ENCODE measurements at places on chromosomes 16 and 17. TPM values are rescaled to one million over a fixed set of nuclear protein-coding genes. Genes with fewer than 3 reads are reported as not detected.

- H3K27ac ChIP-seq = no peak overlapping the region
- DNase-seq = no peak
- no peaks in the 10 kb centered on the region for H3K27me3 ChIP-seq
- no peaks in the 10 kb centered on the region for H3K36me3 ChIP-seq
- no peaks in the 10 kb centered on the region for H3K4me1 ChIP-seq
Observed at GRCh38 chr16:51337662-51338061, 186.6 kb upstream of the SALL1 start.

DNA sequence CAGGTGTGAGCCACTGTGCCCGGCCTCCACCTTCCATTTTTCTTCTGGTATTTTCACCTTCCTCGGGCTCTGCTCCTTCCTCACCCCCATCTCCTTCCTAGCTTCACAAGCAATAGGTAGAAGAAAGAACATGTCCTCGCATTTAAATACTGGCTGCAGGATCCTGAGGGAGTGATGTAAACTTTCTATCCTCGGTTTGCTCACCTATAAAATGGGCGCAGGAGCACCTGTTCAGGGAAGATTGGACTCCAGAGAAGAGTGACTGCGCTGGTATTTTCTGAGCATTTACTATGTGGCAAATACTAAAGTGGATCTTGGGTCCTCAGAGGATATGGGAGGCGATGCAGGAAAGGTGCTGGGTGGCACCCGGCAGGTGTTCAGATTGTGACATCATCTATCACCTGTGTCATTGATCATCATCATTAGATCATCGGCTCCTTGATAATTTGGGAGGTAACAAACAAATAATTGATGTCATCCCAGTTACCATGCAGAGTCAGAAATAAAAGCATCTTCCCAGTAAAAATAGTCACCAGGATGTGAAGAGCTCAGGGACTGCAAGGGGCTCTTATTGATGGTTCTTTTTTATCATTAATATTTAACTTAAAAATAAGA is 72.8 kb downstream of the FOXL1 start:
- H3K4me1 ChIP-seq = no peaks in the 10 kb centered on the region
- H3K27ac ChIP-seq = no peak overlapping the region
- no peaks in the 10 kb centered on the region for H3K27me3 ChIP-seq
- no peak for DNase-seq
- H3K4me3 ChIP-seq = no peak overlapping the region
- H3K36me3 ChIP-seq = no peaks in the 10 kb centered on the region

DNA sequence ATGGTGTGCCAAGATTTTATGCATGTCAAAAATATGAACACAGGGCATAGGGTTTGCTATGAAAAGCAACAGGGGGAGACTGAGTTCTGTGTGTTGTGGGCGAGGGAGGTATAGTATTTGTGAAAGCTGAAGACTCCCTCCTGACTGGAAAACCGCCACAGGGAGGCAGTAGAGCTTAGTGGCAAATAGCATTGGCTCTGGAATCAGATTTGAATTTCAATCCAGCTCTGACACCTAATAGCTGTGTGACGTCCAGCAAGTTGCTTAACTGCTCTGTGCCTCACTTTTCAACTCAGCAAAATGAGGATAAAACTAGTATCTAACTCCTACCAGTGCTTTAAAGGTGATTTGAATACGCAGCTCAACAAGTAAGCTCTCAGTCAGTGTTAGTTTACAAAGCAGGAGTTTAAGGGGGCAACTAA is 22.0 kb downstream of the KPNA2 start:
- peak; percentile 48 for DNase-seq
- H3K4me3 ChIP-seq = no peak overlapping the region
- H3K27ac ChIP-seq = no peak overlapping the region
- H3K36me3 ChIP-seq = no peaks in the 10 kb centered on the region

- peaks cover 13% of the 10 kb centered on the region for H3K36me3 ChIP-seq
- H3K4me3 ChIP-seq = no peak overlapping the region
- no peak for DNase-seq
- H3K4me1 ChIP-seq = no peaks in the 10 kb centered on the region
- H3K27ac ChIP-seq = no peak overlapping the region
- no peaks in the 10 kb centered on the region for H3K27me3 ChIP-seq
Observed at GRCh38 chr16:71930013-71930563, 34.8 kb downstream of the IST1 start.

DNA sequence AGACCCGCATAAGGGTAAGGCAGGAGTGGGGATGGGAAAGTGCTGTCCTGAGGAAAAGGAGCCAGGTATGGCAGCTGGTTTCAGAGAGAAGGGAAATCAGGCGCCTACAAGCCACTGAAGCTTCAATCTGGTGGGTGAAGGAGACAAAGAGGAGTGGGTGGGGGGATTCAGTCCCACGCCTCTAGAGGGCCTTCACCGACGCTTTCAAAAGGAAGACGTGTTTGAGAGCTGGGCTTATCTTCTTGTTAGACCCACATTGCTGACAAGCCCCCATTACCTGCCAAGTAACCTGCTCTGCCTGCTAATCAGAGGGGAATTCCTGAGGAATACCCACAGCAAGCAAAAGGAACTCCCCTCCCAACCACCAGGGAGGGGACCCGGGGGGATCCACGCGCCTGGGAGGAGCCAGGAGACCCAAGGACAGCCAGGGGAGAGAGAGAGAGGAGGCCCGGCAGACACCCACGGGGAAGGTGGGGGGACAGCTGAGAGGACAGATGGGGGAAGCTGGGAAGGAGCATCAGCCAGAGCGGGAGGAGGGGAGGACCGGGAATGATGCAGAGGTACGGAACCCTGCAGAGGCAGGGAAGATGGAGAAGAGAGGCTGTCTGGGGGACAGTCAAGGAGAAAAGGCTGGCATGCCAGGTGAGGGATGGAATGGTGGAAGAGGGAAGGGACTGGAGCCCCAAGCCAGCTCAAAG is 1.0 kb downstream of the MTMR4 start:
- peak overlapping the region; percentile 65 for H3K4me3 ChIP-seq
- peaks cover 23% of the 10 kb centered on the region for H3K36me3 ChIP-seq
- peaks cover 34% of the 10 kb centered on the region for H3K4me1 ChIP-seq

DNA sequence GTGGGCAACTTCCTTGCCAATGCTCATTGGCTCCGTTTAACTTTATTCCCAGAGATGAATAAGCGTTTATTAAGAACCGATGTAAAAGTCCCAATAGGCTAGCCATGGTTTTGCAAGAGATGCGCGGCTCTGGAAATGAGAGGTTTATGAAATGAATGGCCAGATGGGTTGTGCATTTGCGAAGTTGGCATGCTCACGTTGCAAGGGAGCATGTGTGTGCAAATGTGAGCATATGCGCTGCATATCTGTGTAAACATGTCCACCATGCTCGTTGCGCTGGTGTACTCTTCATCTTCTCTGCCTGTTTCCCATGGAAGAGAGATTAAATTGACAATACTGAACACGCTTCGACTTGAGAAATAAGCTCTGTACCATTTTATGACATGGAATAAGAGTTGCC is 848.6 kb upstream of the RBFOX1 start:
- H3K27me3 ChIP-seq = peaks cover 6% of the 10 kb centered on the region
- H3K4me3 ChIP-seq = no peak overlapping the region
- no peaks in the 10 kb centered on the region for H3K36me3 ChIP-seq
- no peak for DNase-seq

- H3K4me3 ChIP-seq = no peak overlapping the region
- H3K27ac ChIP-seq = no peak overlapping the region
- H3K27me3 ChIP-seq = no peaks in the 10 kb centered on the region
- H3K4me1 ChIP-seq = no peaks in the 10 kb centered on the region
Observed at GRCh38 chr16:22071331-22071910, 20.9 kb upstream of the VWA3A start.

GRCh38 chr17:67421869-67422273 is 44.8 kb downstream of the PITPNC1 start:
- H3K4me3 ChIP-seq = no peak overlapping the region
- peak; percentile 65 for DNase-seq
- peaks cover 80% of the 10 kb centered on the region for H3K4me1 ChIP-seq
- peaks cover 3% of the 10 kb centered on the region for H3K36me3 ChIP-seq
- peak overlapping the region; percentile 93 for H3K27ac ChIP-seq

GRCh38 chr16:53781023-53781605 is 77.2 kb downstream of the FTO start:
- DNase-seq = no peak
- no peaks in the 10 kb centered on the region for H3K27me3 ChIP-seq
- H3K4me1 ChIP-seq = no peaks in the 10 kb centered on the region
- no peak overlapping the region for H3K4me3 ChIP-seq
- no peaks in the 10 kb centered on the region for H3K36me3 ChIP-seq

- no peak for DNase-seq
- no peak overlapping the region for H3K27ac ChIP-seq
- H3K36me3 ChIP-seq = peaks cover 11% of the 10 kb centered on the region
- peaks cover 7% of the 10 kb centered on the region for H3K4me1 ChIP-seq
- H3K27me3 ChIP-seq = no peaks in the 10 kb centered on the region
Observed at GRCh38 chr16:10992797-10993196, 48.4 kb downstream of the CLEC16A start.

GRCh38 chr17:6374761-6375312 is 60.1 kb downstream of the AIPL1 start:
- H3K27me3 ChIP-seq = peaks cover 21% of the 10 kb centered on the region
- H3K36me3 ChIP-seq = no peaks in the 10 kb centered on the region
- no peak for DNase-seq
- no peak overlapping the region for H3K4me3 ChIP-seq
- no peak overlapping the region for H3K27ac ChIP-seq
- no peaks in the 10 kb centered on the region for H3K4me1 ChIP-seq

- H3K4me3 ChIP-seq = no peak overlapping the region
- H3K27me3 ChIP-seq = no peaks in the 10 kb centered on the region
- H3K4me1 ChIP-seq = no peaks in the 10 kb centered on the region
Observed at GRCh38 chr17:63405020-63405419, 41.1 kb downstream of the CYB561 start.

The LRRC36 gene
- not detected for total RNA-seq

The ADAM11 gene
- total RNA-seq = 0.53 TPM

The TM4SF5 gene
- not detected for total RNA-seq

The GUCY2D gene
- total RNA-seq = 0.06 TPM

The MARVELD3 gene
- 0.22 TPM for total RNA-seq

All from T-cell (primary cell).